ENCODE measurements at places on chromosomes 5 and 9.

- no peak for DNase-seq
These were observed 1.8 kb upstream of the BHMT start for GRCh38 chr5:79109527-79110492.

DNA sequence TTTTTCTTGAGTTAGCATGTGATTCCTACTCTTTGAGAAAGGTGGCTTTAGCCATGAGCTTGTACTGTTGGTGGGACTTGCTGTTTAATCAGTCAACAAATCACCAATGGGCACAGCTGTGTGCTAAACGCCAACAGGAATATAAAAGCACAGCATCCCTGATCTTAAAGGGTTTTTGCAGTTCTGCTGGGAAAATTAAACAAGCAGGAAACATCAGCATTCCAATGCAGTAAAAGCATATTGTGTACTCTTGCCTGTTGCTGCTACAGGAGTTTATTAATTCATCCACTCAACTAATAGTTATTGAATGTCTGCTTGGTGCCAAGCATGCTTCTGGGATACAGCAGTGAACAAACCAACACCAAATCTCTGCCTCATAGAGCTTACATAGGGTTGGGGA is 27.4 kb upstream of the F2RL1 start:
- no peak for DNase-seq

DNA sequence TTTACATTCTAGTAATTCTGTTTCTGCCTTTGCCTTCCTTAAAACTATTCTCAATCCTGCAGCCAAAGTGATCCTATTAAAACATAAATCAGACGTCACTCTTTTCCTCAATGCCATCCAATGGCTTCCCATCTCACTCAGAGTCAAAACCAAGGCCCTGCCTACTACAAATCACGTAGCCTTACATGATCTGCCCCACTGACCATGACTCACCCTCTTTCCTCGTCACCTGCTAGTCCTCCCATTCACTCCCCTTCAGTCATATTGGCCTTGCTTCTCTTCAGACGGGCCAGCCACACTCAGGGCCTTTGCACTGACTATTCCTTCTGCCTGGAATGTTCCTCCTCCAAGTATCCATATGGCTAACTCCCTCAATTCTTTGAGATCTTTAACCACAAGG is 39.0 kb upstream of the DMXL1 start:
- DNase-seq = no peak

GRCh38 chr5:83055166-83055565 is 22.0 kb downstream of the TMEM167A start:
- DNase-seq = no peak

Data from NCI-H1930 (cell line).